ENCODE measurements at places on chromosomes 4 and X.

GRCh38 chr4:184281231-184282139 lies 63.8 kb upstream of the ENPP6 start:
- no peak for DNase-seq

DNA sequence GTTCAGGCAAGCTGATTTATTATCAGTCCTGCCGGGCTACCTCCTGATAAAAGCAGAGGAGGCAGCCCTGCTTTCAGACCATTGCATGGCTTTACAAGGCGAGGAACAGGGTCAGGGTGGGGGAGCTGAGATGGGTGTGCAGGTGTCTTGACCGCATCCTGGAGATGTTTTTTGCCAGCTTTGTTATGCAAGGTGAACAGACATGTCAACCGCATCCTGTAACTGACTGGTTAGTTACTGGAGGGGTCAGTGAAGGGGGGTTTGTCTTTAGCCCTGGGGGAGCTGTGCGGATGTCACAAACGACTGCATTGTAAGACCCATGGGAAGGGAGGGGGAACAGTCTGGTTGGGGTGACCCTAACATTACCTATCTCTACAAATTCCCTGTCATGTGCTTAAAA lies 10.0 kb downstream of the ADAM29 start:
- no peak for DNase-seq

DNA sequence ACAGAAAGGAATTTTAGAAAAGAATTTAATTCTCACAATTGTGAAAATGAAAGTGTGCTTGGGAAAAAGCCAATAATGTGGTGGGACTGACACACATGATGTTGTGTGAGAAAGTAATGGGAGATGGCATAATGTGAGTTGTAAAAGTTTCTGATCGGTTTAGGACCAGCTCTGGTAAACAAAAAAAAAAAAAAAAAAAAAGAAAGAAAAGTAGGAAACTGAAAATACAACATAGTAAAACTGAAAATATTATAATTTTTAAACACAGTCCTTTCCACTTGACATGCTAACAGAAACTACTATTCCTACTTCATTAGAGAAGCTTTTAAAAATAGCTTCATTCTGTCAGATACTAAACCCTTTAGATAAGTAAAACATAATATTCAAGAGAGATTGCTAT lies 28.2 kb downstream of the RAP1GDS1 start:
- no peak for DNase-seq

DNA sequence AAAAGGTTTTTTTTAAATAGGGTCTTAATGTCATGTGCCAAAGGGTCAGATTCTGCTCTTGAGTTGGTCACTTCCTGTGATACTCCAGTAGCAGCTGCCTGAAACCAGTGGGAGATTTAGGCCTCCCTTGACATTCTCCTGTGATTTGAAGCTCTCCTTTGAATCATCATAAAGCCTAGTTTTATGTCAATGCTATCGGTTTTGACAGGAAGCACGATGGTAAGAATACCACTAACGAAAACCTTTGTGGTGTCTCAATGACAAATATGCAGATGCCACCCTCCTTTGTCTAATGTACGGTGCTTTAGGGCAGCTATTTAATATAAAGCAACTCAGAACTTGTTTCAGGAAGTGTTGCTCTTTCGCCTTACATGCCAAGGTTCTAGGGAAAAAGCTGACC lies 44.2 kb downstream of the CCNI start:
- no peak for DNase-seq

- no peak for DNase-seq
Measured at GRCh38 chrX:134746410-134746785, 88.1 kb upstream of the PLAC1 start.

DNA sequence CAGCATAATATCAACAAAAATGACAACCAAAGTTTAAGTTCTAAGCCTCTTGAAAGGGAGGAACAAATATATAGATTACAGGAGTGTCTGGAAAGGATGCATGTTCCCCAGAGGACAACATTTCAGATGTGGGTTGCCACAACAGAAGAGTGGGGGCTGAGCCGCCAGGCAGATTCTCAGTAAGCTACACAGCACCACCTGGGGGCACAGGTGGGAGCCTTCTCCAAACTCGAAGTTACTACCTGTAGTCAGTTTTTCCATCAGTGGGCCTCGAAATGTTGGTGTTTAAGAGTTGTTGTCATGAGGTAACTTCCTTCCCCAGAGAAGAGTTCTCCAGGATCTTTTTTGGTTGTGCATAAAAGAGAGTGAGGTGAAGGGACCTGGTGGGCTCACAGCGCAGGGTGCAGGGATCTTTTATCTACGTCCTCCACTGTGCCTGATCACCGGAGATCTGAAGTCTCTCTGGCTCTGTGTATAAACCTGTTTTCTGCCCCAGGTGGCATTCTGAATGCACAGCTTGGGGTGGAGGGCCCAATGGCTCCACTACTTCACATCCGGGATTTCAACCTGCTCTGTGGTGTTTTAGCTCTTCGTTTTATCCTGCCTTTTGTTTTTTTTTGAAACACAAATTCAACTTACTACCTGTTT lies 58.4 kb upstream of the STS start:
- DNase-seq = no peak

DNA sequence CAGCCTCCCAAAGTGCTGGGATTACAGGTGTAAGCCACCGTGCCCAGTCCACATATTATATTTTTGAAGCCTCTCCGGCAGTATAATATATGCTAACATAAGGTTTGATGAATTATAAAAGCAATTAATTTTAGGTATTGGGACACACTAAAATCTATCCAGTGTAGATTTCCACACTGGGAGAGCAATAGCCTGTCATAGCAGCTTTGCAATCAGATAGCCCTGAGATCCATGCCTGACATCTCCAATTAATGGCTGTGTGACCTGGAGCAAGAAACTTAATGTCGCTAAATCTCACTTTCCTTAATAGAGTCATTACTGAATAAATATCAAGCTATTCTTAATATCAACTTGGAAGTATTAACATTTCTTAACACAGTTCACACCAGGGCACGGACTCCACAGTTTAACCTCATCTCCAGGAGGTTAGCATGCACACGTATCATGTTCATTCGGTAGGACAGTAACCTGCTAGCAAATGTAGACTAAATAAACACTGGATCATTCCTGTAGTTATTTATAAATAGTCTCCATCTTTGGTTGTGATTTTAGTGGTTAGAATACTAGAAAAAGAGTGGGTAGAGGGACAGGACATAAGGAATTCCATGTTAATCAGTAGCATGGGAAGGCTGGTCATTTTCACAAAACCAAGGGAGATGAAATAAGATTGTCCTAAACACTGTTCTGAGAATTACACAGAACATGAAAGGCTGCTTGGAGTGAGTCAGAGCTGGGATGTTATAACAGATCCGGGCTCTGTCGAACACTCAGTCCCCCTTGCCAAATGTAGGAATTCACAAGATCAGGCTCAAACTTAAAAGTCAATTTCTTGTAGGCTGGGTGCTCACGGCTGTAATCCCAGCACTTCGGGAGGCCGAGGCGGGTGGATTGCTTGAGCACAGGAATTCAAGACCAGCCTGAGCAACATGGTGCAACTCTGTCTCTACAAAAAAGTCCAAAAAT lies 254.7 kb downstream of the PALLD start:
- DNase-seq = no peak

DNA sequence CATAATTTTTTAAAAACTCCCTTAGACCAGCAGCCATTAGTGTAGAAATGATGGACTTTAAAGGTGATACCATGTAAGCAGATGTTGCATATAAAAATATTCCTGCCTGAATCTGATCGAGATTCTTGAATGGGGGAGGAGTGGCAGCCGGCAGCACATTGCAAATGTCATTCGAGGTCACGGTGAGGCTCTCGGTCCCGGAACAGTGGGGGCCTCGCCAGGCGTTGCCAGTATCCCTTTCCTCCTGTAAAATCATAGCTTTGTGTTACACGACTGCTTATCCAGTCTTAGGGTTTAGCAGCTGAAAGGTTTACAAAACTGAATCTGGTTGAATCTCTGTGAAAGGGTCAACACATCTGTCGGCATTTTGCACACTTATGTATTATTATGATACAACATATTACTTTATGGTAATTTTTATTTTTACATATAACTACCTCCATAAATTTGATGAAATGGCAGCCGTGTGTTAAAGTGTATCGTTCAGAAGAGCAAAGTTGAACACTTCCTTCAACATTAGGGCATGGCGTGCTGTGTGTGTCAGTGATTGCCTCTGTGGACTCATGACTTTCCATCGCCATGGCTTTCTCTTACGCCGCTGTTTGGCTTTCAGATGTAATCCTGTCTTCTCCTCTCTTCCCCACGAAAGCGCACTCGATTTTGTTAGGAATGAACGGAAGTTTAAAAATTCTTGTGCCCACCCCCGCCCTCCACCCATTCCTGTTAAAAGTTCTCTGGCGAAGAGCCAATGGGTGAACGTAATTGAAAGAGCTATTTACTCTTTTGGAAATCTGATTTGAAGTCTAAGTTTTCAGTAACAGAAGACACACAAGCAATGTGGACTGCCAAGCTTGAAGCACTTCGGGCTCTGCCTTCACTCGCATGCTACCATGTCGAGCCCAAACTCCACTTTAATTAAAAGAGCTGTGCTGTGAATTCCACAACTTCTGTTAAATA lies 114.8 kb downstream of the STOX2 start:
- no peak for DNase-seq

- DNase-seq = no peak
Measured at GRCh38 chrX:16885628-16886027, 15.5 kb upstream of the RBBP7 start.

GRCh38 chr4:73698217-73698616 lies 42.2 kb upstream of the CXCL8 start:
- peak; percentile 86 for DNase-seq

- no peak for DNase-seq
Measured at GRCh38 chr4:142440093-142440492, 406.0 kb downstream of the INPP4B start.

DNA sequence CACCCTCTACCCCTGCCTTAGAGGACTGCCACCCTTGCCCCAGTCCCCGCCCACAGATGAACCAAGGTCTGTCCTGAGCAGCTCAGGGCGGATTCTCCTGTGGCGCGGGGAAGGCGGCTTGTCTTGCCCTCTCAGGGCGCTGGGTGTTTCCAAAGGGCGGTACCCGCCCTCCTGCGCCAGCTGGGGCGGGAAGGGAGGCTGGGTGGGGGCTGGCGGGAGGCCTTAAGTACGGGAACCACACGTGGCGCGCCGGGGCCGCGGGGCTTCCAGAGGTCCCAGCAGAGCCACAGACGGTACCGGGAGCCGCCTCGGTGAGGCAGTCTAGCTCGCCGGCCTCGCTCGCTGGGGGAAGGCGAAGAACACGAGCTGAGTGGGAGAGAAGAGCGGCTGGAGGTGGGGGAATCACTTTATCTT lies 361.1 kb downstream of the MID1IP1 start:
- no peak for DNase-seq

GRCh38 chrX:38175139-38175538 lies 45.5 kb downstream of the SRPX start:
- DNase-seq = peak; percentile 40

Data from kidney glomerular epithelial cell (primary cell).